Airway epithelial cell (primary cell): ENCODE measurements at places on chromosomes 1 and 21. TPM values are rescaled to one million over a fixed set of nuclear protein-coding genes. Genes with fewer than 3 reads are reported as not detected.

KIF1B gene
- 15.1 and 23.0 TPM in 2 replicates for total RNA-seq

APOBEC4 gene
- not detected in 2 replicates for total RNA-seq

NBPF10 gene
- total RNA-seq = 0.09 and 0.28 TPM in 2 replicates

SMIM34 gene
- not detected in 2 replicates for total RNA-seq

AMPD2 gene
- 40.7 and 46.2 TPM in 2 replicates for total RNA-seq

PUM1 gene
- 34.4 and 55.6 TPM in 2 replicates for total RNA-seq

CCDC24 gene
- 5.3 and 6.4 TPM in 2 replicates for total RNA-seq

ZNF678 gene
- total RNA-seq = 2.4 and 3.9 TPM in 2 replicates

CD1E gene
- total RNA-seq = not detected in 2 replicates

SEC16B gene
- 0.42 and 2.0 TPM in 2 replicates for total RNA-seq

ARID1A gene
- total RNA-seq = 15.1 and 29.9 TPM in 2 replicates

KRTAP19-2 gene
- not detected in 2 replicates for total RNA-seq
